ENCODE measurements at places on chromosomes 11 and 22.

GRCh38 chr11:128790196-128790595 is 76.9 kb downstream of the KCNJ1 start:
- no peak for DNase-seq

GRCh38 chr22:38948181-38948940 is 9.0 kb upstream of the APOBEC3A start:
- DNase-seq = no peak

- DNase-seq = no peak
These were observed 16.4 kb downstream of the NRIP3 start for GRCh38 chr11:8987446-8987845.

- DNase-seq = no peak
These were observed 26.8 kb downstream of the TPCN2 start for GRCh38 chr11:69075421-69076128.

DNA sequence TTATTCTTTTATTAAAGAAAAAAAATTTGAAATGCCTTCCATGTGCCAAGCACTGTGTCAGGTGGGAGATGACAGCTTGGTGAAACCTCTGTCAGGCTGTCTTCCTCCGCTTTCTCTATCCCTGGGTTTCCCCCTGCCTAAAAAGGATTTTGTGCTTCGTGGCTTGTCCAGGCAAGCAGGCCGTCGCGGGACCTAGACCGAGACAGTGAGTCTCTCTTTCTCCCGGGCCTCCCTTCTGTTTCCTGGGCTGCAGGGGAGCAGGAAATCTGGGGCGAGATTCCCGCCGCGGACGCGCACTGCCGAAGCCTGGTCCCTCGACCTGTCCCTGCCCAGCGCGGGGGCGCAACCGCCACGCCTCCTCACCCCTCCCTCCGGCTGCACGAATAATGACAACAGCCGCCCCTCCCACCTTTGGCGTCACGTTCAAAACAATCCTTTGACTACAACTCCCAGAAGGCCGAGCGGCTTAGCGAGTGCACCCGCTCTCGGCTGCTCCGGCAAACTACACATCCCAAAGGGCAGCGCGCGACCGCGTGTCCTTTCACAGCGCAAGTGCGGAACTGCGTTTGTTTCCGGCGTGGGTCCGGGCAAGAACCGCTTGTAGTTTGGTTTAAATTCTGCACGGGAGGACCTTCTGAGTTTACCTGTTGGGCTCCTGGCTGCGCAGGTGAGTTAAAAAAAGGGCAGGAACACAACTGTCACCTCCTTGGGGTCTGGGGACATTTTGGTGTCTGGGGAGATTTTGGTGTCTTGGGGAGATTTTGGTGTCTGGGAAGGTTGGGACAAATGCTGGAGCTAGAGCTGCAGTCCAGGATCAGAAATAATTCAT is at the start of gene CLP1:
Gene CLP1, plus strand, starts transcription at position 569 of the 829 bp plus-strand sequence. CDS start 1,715 bp downstream, outside the sequence.
- peak; percentile 99 for DNase-seq

DNA sequence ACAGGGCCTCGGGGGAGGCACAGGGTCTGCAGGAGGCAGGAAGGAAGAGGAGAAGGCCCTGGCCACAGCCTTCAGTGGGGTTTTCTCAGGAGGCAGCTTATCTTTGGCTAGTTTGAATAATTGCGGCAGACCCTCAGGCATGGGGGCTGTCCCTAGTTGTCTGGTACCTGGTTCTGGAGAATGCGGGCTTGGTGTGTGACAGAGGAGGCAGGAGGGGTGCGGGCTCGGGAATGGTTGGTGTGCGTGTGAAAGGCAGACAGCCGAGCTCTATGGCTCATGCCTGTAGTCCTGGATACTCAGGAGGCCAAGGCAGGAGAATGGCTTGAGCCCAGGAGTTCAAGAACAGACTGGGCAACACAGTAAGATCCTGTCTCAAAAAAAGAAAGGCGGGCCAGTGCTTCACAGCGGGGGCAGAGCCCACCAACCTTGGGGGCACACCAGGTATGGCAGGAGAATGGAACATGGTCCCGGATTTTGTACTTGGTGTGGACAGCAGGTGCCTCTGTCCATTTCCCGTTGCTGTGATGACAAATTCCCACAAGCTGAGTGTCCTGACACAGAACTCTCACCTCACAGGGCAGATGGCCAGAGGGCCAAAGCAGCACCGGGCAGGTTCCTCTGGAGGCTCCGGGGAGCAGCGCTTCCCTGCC is 640.6 kb downstream of the TBC1D22A start:
- no peak for DNase-seq

- DNase-seq = no peak
These were observed 3.3 kb downstream of the PRR33 start for GRCh38 chr11:1888347-1888753.

- DNase-seq = no peak
These were observed at the start of gene TRPC6 for GRCh38 chr11:101583251-101584128. TSS of gene TRPC6 (minus strand) at chr11:101584007. CDS start at chr11:101583503, 504 bp downstream.

GRCh38 chr22:50032109-50032871 is 19.7 kb upstream of the IL17REL start:
- DNase-seq = no peak

GRCh38 chr22:20111045-20111688 is 4.7 kb upstream of the RANBP1 start:
- peak; percentile 45 for DNase-seq

DNA sequence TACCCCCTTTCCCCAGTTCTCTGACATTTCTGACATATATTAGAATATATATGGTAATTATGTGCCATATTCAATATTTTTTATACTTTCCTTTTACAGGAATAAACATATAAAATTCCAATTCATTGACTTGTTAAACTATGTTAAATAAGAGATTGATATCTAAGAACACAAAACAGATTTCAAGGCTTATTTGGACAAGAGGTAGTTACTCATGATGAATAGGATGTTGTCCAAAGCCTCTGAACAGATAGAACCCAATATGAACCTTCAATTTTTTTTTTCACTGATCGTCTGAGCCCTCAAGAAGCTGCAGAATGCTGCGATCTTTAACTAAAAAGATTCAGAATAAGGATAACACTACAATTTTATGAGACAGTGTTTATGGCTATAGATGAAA is 340.3 kb downstream of the LUZP2 start:
- no peak for DNase-seq

- DNase-seq = no peak
These were observed 215.3 kb upstream of the TBCEL start for GRCh38 chr11:120808616-120809050.

DNA sequence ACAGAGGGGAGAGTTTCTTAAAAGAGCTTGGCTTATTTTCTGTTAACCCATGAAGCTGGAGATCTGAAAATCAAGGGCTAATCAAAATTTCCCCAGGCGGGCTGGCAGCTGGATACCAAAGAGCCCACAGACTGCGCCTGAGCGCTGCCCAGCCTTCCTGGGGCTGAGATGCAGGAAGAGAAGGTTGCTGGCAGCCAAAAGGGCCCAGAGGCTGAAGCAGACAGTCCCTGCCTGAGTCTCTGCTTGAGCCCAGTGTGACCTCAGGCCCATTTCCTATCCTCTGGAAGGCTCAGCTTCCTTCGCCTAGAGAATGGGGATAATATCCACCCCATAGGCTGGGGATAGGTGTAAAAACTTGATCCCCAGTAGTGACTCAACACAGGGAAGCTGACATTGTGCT is 49.1 kb downstream of the ARRB1 start:
- DNase-seq = no peak

DNA sequence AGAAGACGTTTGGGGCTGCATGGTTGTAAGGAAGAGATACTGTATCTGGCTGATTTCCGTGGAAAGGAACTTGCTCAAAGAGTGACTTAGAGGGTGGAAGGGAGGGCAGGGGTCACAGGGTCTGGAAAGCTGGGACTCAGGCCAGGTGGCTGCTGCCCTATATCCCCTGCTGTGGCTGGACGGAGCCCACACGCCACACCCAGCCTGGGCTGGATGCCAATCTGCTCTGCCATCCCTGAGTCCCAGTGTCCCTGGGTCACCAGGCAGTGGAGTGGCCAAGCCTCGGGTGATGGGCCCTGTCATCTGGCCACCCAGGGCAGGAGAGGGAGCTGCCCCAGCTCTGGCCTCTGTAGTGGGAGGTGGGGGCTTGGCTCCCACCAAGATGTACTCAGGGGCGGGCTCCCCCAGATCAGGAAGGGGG is 26.5 kb upstream of the KRTAP5-7 start:
- no peak for DNase-seq

DNA sequence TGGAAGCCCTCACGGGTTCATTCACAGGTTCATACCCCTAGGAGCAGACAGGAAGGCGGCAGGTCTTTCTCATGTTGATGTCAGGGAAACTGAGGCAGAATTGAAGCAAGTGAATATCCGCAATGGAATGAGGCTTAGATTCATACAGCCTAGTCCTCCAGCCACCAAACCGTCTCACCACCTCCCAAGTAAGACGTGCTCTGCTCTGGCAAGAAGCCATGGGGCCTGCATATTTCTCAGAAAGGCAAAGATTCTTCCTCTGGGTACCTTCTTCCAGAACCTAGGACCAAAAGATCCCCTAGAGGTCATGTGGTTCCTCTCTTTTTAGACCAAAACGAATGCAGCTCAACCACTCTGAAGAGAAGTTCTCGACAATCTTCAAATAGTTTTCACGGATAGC is 1.7 kb downstream of the AP1B1 start:
- DNase-seq = no peak

GRCh38 chr11:86889001-86889341 is 66.2 kb downstream of the FZD4 start:
- no peak for DNase-seq

- no peak for DNase-seq
These were observed 33.3 kb downstream of the ELF5 start for GRCh38 chr11:34480314-34480713.

DNA sequence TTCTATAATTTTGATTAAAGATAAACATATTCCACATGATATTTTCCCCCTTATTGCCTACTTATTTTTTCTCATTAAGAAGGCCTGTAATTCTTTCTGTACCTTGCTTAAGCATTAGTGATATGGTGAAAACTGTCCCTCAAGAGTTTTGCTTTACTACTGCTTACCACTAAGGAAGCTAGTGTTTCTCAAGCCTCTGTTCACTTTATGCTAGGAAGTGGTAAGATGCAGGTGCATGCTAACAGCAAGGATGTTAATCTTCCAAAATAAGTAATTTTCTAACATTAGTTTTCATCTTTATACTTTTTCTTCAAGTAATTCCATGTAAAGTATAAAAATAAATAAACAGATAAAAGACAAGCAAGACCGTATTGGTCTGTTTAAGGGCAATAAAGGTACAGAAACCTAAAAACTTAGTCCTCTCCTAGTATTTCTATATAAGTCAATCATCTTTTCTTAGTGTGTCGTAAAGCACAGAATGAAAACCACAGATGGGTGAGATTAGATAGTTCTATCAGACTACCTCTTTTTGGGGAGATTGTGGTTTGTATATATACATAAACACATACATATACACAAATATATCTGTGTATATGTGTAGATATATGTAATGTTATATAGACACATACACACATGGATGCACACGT is 731.0 kb upstream of the CNTN5 start:
- no peak for DNase-seq

GRCh38 chr22:38618682-38619081 is 37.5 kb downstream of the FAM227A start:
- DNase-seq = no peak

- no peak for DNase-seq
These were observed 10.5 kb downstream of the UCP2 start for GRCh38 chr11:73972187-73972586.

GRCh38 chr11:111663820-111664219 is 61.6 kb downstream of the SIK2 start:
- no peak for DNase-seq

- no peak for DNase-seq
These were observed 82.0 kb upstream of the ARHGAP32 start for GRCh38 chr11:129273944-129274711.

- no peak for DNase-seq
These were observed 241.6 kb upstream of the CADM1 start for GRCh38 chr11:115745610-115746512.

- no peak for DNase-seq
These were observed 156.2 kb downstream of the BRD1 start for GRCh38 chr22:49671331-49672013.

DNA sequence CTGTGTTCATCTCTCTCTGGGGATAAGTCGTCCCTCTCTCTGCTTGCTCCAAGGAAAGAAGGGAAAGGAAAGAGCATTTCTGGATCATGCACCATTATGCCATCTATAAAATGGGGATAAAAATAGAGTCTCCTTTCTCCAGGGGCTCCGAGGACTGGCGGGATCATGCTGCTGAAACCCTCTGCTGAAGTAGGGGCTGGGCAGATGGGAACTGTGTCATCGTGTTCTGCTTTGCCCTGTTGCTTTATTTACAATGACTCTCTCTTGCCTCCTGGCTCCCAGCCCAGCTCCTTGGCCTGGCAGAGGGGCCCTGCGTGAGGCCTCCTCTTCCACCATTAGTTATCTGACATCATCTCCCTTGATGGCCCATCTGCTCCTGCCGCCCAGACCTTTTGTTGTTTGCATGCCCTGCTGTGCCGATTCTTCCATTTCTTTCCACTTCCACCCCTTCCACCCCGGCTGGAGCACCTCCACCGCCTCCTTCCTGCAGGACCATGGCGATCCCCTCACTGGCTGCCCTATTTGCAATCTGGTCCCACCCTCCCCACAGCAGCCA is 200.9 kb downstream of the MYO18B start:
- DNase-seq = no peak

DNA sequence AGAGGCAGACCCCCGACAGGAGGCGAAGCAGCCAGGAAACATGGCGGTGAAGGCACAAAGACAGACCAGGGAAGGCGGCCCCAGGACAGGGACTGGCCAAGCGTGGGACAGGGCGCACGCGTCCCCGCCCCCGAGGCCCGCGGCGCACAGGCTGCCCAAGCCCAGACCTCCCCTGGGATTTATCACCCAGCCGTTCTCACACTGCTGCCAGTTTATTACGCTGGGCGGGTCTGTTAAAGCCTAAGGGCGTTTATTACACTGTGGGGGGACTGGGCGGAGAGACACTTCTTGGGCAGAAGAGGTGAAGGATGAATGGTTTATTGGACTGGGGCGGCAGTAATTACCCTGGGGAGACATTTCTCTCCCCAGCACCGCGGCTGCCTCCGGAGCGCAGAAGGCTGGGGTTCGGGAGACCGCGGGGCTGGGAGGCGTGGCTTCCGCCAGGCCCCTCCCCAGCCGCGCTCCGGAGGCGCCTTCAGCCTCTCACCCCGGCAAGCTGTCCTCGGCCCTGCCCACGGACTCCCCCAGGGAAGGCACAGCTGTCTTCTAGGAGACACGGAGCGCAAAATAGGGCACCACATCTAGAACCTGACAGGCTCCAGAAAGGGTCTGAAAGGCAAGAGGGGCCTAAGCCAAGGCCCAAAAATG is 47.1 kb downstream of the SLC22A12 start:
- DNase-seq = no peak

GRCh38 chr11:123206791-123207434 is 11.9 kb upstream of the CLMP start:
- DNase-seq = no peak

- peak; percentile 95 for DNase-seq
These were observed 937 bp upstream of the EFEMP2 start for GRCh38 chr11:65873318-65874156.
